ENCODE measurements at places on chromosomes 7 and 10.

- DNase-seq: no peak
Measured at GRCh38 chr7:48389977-48390376, 218.7 kb downstream of the ABCA13 start.

- no peak for DNase-seq
Measured at GRCh38 chr10:119494236-119495020, 48.1 kb downstream of the RGS10 start.

DNA sequence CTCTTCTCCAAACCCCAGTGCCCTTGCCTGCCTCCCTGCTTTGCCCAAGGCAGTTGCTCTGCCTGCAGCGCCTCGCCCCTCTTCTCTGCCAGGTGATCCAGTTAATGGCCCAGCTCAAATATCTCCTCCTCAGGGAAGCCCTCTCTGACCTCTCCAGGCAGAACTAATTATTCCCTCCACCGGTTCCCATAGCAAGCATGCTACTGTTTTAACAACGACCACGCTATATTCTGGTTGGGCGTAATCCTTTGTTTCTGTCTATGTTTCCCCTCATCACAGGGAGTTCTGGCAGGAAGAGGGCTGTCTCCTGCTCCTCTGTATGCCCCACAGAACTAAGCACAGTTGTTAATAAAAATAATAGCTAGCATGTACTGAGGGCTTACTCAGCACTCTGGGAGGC lies 36.8 kb upstream of the R3HCC1L start:
- no peak for DNase-seq

DNA sequence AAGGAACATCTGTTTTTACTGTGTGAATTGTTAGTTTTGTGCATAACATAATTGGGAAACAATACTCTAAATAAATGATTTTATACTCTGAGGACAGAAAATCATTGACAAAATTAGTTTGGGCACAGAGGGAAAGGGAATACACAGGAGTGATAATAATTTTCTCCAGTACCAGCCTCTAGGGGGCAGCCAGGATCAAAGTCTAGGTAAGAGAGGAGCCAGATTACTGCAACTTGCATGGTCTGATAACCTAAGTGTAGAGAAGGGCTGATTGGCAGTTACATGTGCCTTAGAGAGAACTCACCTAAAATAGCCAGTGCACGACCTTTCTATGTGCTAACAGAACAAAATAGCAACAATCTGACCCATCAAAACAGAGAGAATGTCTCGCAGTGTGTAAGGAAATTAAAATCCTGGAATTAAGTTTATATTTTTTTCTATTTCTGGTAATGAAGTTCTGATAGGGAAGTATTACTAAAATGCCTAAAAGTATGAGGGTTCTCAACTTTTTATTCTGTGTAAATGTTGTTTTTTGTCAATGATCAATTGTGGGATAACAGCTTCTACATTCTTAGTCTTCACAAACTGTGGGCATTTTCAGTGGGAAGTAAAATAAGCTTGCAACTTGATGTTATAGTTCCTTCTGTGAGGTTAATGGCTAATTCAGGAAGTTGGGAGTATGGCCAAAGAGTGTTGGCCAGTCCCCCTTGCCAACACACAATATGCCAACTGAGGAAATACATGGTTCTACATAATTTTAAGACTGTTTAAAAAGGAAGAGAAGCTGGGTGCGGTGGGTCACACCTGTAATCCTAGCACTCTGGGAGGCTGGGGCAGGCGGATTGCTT lies 66.4 kb downstream of the EXOC6 start:
- DNase-seq: peak; percentile 20

DNA sequence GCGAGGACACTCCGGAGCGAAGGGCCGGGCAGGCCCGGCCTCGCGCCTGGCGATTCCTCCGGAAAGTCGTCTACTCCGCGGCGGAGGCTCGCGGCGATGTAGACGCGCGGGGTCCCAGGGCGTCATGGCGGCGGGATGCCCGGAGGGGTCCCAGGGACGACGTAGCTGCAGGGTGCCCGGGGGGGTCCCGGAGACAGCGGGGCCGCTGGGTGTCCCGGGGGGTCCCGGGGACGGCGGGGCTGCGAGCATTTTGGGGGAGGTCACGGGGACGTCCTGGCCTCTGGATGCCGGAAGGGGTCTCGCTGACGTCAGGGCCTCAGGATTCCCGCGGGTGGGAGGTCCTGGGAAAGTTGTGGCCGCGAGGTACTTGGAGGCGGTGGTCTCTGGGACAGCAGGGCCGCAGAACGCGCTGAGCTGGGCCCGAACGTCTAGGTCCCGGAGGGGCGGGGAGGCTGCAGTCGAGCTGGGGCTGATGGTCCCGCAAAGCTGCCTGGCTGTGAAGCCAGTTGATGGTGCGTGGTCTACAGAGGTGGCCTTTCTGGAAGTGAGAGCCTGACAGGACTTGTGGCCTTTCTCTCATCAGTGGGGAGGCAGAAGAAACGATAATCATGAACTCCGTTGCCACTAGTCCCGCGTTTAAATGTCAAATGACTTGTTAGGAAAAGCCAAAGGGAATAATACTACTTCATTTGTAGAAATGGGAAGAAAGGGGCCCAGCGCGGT lies 637 bp downstream of the HSPA14 start:
- no peak for DNase-seq

DNA sequence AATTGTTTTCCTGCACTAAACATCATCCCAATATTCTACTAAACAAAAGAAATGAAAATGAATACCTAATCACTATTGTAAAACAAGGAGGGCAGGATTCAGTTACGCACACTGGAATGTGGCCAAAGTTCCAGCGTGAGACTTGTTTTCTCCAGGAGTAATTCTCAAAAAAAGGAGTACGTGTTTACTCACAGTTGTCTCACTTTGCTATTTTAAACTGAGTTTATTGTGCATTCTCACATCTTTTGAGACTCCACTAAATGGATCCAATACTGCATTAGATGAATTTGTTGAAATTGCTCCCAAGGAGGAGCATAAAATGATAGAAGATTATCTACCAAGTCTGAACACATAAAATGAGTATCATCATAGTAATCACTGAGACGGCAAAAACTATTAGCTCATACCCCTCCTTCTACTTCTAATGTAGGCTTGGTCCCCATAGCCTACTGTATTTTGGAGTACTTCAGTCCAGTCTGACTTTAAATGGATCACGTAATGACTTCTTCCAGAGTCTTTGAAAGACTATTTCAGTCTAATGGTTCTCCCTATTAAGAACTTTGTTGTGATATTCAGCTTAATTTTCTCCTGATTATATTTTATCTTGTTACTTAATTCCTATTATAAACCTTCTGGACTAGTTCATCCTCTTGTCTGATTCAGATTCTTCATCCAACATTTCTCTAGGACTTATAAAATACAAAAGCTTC lies 3.8 kb downstream of the GRM3 start:
- no peak for DNase-seq

- no peak for DNase-seq
Measured at GRCh38 chr7:84195295-84196060, 889 bp upstream of the SEMA3A start.

DNA sequence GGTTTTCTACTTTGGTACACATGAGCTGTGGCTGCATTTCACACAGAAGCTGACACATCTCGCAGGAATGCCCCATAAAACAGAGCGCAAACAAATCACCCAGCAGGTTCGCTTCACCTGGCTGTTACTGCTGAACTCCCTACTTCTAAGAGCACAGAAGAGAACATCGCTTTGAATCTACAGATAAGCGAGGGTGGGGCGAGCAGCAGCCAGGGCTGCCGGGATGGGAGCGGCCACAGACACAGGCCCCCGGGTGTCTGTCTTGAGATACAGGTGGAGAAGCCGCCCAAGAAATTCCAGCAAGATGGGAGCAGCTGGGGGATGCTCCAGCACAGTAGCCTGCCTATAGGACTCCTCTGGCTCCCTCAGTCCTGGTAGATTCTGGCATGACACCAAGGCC lies 27.4 kb downstream of the OGDHL start:
- no peak for DNase-seq

- DNase-seq: no peak
Measured at GRCh38 chr10:104492329-104492940, 138.8 kb downstream of the CFAP58 start.

DNA sequence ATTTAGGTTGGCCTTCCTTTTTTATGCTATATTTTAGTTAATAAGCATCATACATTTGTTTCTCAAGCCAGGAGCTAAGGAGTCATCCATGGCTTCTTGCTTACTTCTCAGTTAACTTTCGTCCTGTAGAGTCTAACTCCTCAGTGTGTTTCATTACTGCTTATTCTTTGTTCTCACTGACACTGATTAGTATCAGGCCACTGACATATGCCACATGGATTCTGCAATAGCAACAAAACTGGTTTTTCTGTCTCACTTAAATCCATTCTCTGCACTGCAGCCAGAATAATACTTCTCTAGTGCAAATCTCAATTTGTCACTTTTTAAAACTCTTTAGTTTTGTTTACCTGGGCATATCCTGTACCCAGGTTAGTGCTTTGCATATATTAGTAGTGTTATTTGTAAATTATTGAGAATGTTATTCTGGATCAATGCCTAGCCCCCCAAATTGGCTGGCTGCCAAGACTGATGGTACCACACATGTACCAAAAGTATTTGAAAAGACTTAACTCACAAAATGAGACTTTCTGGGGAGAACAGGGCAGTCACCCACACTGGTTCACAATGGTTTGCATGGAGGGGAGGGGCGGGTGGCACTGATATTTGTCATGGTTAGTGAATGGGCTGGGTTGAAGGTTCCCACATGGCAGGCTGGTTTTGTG lies 79.1 kb downstream of the CCSER2 start:
- DNase-seq: no peak

DNA sequence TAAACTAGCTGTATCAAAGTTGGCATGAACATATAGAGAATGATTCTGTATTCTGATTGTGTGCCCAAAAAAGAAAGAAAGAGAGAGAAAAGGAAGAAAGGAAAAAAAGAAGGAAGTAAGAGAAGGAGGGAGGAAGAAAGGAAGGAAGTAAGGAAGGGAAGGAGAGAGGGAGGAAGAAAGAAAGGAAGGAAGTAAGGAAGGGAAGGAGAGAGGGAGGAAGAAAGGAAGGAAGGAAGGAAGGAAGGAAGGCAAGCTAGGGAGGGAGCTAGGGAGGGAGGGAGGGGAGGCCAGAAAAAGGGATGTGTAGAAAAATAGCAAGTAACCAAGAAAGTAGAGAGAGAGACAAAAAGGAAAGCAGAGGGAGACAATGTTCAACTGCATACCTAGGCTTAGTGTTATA lies 60.7 kb upstream of the TARP start:
- no peak for DNase-seq

- DNase-seq: peak; percentile 17
Measured at GRCh38 chr10:98486421-98486820, 39.7 kb upstream of the HPS1 start.

DNA sequence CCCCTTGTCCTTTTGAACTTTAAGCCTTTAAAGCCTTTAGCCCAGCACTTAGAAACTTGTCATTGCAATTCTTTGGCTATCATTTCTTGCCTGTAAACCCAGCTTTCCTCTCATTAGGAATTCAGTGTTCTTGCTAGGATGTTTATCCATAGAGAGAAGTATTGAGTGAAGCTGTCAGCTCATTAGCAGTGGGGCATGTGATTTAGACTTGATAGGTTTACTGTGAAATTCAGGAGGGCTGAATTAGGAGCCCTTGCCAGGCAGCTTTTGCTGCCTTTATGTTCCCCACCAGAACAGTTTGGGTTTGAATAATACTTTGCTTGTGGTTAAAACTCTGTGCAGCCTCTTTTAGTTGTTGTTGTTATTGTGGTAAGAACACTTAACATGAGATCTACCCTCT lies 39.5 kb downstream of the LHFPL3 start:
- DNase-seq: no peak

- no peak for DNase-seq
Measured at GRCh38 chr10:90822508-90822907, 35.3 kb downstream of the HTR7 start.

GRCh38 chr10:12539350-12540164 lies 190.2 kb downstream of the CAMK1D start:
- DNase-seq: no peak

- no peak for DNase-seq
Measured at GRCh38 chr7:124269774-124270173, 236.9 kb upstream of the TMEM229A start.

- no peak for DNase-seq
Measured at GRCh38 chr7:148142660-148143248, 447.8 kb upstream of the C7orf33 start.

GRCh38 chr7:84913731-84914130 lies 273.1 kb downstream of the SEMA3D start:
- DNase-seq: no peak

- DNase-seq: no peak
Measured at GRCh38 chr10:125147971-125148439, 12.4 kb downstream of the CTBP2 start.

GRCh38 chr7:77699056-77699455 lies 2.8 kb downstream of the RSBN1L start:
- DNase-seq: no peak

- DNase-seq: no peak
Measured at GRCh38 chr7:151311294-151311864, 30.2 kb upstream of the NUB1 start.

DNA sequence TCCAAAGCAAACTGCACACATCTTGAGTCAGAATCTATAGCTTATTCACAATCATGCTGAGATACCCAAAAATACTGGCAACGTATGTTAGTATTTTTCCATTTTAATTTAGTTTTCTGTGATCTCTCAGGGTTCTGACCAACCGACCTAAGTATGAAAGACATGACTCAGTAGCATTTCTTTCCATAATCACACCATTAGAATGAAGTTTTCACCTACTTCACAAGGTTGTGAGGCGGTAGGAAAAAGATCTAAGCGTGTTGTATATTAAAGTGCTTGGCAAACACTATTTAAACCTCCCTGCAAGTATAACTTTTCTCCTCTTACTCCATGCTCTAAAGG lies 49.1 kb downstream of the PLCE1 start:
- no peak for DNase-seq

DNA sequence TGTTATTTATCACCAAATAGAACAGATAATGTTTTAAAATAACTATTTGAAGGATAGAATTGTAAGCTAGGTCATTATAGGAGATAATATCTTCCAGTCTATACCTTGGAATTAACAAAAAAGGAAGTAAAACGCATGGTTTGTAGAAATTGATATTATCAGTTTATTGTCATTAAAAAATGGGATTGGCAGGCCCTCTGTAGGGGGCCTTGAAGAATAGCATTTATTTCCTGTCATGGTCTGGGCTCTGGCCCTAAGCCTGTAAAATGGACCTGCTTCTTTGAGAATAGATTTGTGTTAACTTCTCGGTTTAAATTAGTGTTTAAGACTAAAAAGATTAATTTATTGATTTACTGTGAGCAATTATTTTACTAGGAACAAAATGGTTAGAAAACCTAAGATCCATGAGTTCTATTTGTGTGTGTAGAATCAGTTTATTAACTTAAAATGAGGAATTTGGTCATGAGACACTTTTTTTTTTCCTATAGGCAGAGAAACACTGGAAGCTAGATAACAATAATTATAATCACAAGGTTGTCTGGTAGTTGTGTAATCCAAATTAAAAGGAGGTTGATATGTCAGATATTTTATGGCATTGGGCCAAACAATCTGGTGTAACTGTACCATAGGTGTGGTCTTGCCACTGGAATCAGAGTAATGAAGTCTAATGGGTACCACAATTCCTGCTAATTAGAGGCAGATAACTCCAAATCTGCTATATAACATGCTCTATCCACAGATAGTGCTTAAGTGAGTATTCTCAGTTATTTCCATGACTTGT lies 197.4 kb upstream of the FOXP2 start:
- no peak for DNase-seq
